ENCODE measurements at places on chromosomes 3 and 15.

- DNase-seq = no peak
These were observed 59.4 kb upstream of the PRR23C start for GRCh38 chr3:139104062-139104461.

DNA sequence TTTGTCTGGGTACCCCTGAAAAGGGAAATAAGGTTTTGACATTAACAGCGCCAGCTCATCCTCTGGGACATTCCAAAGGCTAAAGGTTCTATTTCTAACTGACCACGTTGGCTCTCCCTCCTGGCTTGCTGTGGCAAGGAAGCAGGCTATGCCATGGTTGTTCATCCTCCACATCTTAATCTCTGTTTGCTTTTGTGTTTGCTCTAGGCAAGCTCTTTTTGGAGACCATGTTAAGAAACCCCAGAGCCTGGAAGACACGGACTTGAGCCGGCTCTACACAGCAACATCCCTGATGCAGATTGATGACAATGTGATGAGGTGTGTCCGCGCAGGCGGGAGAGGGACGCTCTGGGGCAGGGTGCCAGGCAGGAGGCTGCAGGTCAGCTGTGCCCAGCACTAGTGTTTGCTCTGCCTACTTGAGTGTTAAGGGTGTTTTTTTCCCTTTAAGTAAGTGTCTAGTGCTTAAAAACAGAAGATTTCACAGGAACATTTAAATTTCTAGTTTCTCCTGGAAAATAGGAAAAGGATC lies 33.3 kb downstream of the RLBP1 start:
- no peak for DNase-seq

DNA sequence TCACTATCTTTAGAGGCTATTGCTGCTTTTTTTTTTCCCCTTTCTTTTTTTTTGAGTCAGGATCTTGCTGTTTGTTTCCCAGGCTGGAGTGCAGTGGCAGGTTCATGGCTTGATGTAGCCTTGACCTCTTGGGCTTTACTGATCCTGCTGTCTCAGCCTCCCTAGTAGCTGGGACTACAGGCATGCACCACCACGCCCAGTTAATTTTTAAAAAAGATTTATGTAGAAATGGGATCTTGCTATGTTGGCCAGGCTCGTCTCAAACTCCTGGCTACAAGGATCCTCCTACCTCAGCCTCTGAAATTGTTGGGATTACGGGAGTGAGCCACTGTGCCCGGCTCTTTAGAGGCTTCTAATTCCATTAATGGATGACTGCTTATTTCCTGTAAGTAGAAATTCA lies 15.1 kb downstream of the MGA start:
- no peak for DNase-seq

- no peak for DNase-seq
These were observed 1.1 kb downstream of the CCDC39 start for GRCh38 chr3:180678231-180678630.

DNA sequence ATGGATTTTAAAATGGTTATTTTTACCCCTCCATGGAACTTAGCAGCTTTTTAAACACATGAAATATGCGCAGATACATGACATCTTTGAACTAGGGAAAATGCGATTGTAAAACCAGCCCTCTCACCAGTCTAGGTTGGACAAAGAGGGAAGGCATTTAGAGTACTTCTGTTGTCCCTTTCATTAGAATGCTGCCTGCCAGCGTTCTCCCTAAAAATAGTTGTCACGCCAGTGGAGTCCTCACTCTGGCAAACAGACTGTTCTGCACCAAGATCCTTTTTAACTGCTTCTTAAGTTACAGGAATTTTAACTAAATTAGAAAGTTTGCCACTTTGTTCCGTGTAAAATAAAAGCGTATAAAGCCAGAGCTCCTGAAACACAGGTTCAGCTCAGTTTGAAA lies 295.3 kb downstream of the VPS13C start:
- DNase-seq = no peak

GRCh38 chr3:107068980-107069379 lies 308.3 kb upstream of the CCDC54 start:
- no peak for DNase-seq

DNA sequence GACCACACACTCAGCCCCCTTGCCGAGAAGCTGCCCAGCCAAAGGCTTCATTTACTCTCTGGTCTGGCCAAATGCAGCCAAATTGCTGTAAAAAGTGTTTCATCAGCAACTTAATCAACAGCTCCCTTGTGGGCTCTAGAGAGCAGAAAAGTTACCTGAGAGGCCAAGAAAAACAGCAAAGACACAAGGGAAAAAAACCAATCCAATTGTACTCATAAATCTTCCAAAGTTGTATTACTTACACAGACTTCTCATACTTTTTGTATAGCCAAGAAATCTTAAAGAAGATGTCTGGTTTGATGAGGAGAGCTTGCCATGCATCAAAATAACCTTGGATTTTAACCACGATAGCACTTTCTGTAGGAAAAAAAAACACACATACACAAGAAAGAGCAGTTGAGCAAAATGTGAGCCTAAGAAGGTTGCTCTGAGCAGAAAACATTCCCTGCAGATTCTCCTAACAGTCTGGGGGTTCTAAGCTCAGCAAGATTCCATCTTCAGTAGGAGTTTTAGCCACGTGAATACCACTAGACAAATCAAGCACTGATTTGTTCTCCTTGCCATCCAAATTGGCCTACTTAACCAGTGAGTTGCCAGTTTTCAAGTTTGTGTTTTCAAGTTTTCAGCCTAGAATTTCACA lies 120.0 kb downstream of the CYP19A1 start:
- no peak for DNase-seq

GRCh38 chr15:88571153-88571851 lies 24.8 kb upstream of the DET1 start:
- DNase-seq = no peak

Data from hematopoietic multipotent progenitor cell treated with erythropoietin and hydrocortisone succinate and interleukin-3 and kit ligand, for 15 days (in vitro differentiated cells).